Stimulated activated CD8-positive, alpha-beta memory T cell treated with anti-CD3 and anti-CD28 coated beads, Interleukin-15, amount 100 ng/mL, for 24 hours (primary cell): ENCODE measurements at places on chromosomes 2 and 18.

DNA sequence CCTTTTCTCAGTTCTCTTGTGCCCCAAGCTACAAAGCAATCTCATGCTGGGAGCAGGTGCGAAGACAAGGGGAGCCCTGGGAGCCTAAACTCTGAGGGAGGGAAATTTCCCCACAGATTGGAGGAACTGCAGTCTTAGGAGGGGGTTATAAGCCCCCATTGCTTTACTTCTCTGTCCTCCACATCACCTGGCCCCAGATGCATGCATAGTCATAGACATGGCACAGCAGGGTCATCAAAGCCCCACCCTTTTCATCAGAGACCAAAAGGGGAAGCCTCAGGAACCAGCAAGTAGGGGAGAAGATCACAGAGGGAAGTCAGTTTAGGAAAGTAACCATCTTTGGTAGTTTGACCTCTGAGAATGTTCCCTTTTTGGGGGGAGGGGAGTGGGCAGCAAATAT is 33.7 kb downstream of the LANCL1 start:
- no peak for DNase-seq

DNA sequence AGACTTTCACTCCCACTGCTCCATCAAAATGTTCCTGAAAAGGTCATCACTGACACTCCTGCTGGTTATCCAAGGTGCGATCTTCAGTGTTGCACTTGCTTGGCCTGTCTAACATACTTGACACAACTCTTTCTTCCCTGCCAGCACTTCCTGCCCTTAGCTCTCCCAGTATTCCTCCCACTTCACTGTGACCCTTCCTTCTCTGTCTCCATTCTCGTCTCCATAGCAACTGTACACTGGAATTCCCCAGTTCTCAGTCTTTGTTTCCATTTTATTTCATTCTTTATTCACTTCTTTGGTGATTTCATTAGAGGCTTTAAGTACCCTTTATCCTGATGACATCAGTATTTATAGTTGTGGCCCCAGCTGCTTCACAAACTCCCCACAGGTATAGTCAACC is 333.0 kb downstream of the IRS1 start:
- no peak for DNase-seq

GRCh38 chr2:233531955-233532354 is 34.6 kb downstream of the USP40 start:
- DNase-seq, result no peak

DNA sequence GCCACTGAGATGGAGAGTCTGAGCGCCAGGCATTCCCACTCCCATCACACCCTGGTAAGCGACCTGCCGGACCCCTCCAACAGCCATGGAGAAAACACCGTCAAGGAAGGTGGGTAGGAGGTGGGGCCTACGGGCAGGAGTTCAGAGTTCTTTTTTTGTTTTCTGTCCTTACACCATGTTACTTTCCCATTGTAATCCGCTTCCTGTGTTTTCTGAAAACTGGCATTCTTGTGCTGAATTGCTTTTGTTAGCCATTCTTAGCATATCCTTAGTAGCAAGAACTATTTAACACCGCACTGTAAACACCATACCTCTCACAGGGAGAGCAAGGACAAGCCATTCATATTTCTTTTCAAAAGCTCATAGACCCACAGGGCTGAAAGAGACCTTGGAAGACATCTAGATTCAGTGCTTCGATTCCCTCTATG is 46.2 kb downstream of the UNC80 start:
- DNase-seq, result no peak

DNA sequence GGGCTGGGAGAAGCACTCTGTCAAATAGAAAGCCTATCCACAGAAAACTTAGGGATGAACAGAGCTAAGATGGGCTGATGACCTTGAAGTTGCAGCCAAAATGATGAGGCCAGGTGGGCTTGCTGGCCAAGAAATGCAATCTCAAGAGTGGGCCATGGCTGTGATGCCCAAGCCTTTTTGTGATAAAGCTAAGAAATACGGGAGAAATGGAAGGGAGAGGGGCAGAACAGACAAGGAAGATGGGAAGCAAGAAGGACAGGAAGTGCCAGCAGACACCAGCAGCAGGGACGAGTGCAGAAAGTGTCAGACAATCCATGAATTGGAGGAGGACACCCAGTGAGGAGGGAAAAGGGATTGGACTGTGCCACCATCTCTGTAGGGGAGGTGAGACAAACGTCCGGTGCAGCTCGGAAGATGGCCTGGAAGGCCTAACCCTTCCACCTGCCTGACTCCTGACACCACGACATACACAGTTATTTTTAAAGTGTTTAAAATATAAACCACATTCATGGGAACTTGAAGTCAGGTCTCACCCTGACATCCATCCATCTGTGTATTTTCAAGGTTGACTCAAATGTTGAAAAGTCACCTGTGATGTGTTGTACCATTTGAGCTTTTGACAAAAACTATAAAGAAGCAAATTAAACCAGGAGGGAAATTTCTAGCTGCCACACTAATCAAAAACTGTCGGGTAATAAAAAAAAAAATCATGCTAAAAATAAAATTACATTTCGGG is 105.5 kb downstream of the BCL2 start:
- no peak for DNase-seq

DNA sequence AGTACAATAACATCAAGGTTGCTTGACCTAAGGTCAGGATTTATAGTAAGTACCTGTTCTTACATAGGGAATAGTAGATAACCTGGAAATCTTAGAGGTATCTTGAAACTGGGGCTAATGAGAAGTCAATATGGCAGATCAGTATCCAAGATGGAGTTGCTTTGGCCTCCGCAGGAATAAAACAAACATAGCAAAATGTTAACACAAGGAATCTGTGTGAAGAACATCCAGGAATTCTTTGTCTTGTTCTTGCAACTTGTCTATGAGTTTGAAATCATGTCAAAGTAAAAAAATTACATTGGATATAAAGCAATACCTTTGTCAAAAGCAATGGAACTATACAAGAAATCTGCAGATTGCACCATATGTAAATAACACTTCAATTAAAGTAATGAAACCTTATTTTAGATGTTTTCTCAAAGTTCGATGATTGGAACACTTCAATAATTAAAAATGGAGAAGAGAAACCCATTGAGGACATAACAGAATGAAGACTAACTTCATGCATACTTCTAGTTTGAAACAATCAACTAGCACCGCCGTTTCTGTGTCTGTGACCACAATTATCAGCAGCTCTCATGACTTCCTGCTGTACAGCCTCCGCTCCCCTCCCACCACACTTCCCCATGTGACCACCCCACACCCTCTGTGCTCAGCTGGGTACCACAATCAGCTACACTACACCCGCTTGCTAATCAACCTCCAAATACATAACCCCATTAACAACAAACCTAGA is 27.6 kb downstream of the C2orf76 start:
- DNase-seq, result no peak

- DNase-seq, result no peak
Measured at GRCh38 chr18:79815657-79816056, 17.9 kb downstream of the KCNG2 start.

DNA sequence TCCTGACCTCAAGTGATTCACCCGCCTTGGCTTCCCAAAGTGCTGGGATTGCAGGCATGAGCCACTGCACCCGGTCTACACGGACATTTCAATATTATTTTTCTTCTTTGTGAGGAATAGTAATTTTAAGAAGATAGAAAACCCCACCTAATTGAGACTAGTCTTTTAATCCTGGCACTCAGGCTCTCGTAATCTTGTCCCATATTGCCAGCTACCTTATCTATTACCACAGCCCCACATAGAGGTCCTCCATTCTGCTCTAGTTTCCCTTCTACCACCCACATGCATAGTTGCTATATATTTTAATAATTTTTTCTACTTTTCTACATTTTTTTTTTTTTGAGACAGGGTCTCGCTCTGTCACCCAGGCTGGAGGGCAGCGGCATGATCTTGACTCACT is 9.5 kb upstream of the USP14 start:
- DNase-seq, result no peak

DNA sequence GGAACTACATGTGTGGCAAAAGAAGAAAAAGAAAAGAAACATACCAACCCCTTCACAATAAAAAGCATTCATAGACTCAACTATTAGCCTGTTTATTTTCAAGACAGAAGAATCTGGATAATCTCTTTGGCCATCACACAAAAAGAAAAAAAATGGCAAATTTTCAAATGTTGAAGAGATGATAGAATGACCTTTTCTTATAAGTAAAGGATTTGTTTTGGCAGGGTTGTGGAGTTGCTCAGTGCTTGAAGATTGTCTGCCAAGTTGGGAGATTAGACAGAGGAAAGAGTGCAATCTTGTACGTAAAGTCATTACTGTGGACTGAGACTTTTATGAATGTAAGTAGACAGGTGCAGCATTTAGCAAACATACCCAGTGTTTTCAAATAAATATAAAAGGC is 18.5 kb upstream of the FAM171B start:
- no peak for DNase-seq

DNA sequence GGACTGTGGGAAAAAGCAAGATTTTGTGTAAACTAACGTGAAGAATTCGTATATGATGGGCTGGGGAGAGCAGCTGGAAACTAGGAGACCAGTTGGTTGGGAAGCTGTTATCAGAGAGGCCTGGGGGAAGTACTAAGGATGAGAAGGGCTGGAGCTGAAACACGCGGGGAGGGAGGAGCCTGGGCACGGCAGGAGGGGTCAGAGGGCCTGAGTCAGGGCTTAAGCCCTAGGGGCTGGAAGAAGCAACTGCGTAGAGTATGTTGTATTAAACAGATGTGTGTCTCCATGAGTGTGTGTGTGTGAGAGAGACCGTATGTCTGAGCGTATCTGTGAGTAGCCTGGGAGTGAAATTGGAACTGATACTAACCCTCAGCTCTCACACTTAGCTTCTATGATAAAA is 8.4 kb downstream of the POMC start:
- no peak for DNase-seq

- DNase-seq, result no peak
Measured at GRCh38 chr2:88690591-88691338, 708 bp upstream of the RPIA start.
